ENCODE measurements at places on chromosomes 3 and 15. TPM values are rescaled to one million over a fixed set of nuclear protein-coding genes. Genes with fewer than 3 reads are reported as not detected.

CPLX3 gene
- total RNA-seq = not detected

PLA2G4F gene
- total RNA-seq = not detected

VWA5B2 gene
- total RNA-seq = not detected

MAGEL2 gene
- total RNA-seq = not detected

DUOXA1 gene
- total RNA-seq = not detected

GOLGA8K gene
- total RNA-seq = 1.5 TPM

EIF1B gene
- total RNA-seq = 33.9 TPM

ZCWPW2 gene
- total RNA-seq = 0.35 TPM

NEK10 gene
- 0.73 TPM for total RNA-seq

PGBD4 gene
- 3.8 TPM for total RNA-seq

DNA sequence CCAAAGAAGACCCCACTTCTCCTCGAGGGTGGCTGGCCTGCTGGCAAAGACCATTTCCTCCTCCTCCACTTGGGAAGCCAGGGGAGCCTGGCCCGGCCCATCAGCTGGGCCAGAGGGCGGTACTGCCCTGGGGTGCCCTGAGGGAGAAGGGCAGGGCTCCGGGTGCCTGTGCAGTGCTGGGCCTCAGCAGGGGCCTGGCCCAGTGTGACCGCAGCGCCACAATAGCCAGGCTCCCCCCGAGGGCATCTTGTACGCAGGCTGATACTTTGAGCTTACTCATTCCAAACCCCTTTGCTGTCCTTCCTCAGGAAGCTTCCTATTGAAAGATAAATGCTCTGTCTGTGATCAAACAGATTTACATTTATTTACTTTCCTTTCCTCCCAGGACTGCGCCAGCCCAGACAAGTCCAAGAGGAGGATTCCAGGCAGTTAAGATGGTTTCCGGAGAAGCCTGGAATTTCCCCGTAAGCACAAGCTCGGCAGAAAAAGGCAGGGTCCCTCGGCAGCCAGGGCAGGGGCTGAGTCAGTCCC lies 240.1 kb downstream of the XXYLT1 start:
- DNase-seq = no peak

GRCh38 chr15:77029166-77030047 lies 34.5 kb downstream of the PSTPIP1 start:
- DNase-seq = peak; percentile 37

GRCh38 chr15:48451241-48451640 lies 120.0 kb downstream of the DUT start:
- DNase-seq = no peak

DNA sequence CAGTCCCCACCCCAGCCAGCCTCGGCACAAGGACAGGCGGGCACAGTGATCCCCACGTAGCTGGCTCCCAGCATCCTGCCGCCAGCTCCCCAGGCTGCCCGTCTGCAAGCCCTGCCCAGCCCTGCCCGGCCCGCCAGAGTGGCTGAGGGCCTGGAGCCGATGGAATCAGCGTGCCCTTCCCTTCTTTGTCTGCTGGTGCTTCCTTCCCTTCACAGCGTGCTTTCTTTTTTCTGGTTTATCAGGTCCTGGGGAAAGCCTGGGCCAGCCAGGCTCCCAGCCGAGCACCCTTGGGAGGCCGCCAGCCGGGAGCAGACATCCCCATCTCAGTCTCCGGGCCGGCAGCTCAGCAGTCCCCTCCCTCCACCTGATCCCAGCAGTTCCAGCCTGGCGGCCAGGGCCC lies 54.7 kb upstream of the SMAD6 start:
- no peak for DNase-seq

DNA sequence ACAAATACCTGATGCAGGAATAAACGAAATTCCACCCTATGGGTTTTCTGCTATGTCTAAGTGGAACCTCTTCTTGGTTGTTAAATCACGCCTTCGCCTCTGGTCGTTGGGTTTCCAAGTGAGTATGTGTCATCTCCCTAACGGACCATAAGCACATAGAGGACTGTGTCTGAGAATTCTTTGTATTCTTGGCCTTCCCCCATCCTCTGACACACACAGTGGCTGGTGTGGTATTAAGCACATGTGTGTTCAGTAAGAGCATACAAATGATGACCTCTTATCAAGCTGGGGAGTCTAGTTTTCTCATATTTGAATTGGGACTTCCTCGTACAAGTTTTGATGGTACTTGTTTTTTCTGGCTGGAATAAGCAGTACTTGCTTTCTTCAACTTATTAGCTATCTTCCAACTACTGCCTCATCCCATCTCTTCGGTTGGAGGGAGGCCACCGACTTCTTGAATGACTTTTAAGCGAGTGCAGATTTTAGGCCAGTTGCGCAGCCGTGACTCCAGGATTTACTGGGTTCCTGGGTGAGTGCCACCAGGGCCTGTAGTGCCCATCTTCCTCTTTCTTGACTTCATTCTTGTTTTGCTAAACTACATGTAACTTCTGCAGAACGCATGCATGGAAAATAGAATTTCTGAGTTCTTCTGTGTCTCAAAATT lies 240.2 kb downstream of the ADAMTS17 start:
- no peak for DNase-seq

DNA sequence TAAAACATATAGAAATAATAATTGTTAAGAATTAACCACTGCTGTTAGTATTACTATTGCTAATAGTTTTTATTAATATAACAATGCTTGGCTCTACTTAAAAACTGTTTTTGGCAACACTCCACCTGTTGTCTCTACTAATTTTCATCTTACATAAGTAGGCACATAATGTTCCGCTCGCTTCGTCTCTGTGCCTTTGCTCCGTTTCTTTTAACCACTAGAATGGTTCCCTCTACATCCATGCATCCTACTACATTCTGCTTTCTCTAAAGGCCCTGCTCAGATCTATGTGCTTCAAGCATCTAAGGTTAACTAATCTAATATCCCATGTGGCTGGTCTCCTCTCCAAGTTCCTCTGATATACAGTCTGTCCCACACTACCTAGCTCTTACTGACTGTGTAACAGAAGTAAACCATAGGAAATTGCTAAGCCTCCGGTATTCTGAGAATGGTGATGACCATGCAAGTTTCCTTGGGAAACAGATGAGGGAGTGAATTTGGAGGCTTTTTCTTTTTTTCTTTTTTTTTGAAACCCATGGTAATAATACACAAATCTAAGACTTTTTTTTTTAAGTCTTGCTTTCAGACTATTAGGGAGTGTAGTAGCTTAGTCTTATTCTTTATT lies 138.3 kb downstream of the P3H2 start:
- no peak for DNase-seq

DNA sequence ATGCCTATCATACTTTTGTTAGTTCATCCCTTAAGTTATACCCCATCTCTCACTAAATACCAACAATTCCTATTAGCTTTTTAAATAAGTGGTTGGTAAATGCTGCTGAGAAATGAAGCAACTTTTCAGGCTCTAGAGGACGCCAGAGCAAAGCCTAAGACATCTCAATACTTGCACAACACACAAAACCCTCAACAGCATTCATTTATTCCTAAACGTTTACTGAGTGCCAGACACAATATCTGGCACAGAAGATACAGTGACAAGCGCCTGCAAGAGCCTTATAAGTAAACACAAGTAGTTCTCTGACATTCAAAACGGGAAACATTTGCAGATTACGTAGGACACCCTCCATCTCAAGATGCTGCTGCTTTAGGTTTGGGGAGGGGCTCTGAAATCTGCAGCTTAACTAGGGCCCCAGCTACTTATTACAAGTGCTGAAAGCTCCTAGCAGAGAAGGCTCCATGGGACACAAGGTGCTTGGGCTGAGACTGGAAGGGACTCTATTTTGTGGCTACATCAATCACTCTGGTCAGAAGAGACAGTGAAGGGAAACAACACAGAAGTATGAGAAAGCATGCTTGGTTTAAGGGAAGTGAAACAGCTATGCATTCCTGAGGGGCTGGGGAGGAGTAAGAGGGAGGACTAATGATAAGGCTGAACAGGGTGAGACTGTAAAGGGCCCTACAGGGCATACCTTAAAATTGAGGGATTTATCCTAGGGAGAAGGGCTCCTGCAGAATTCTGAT lies 311.3 kb downstream of the PLCL2 start:
- DNase-seq = no peak

GRCh38 chr3:190533511-190534281 lies 19.8 kb downstream of the IL1RAP start:
- DNase-seq = no peak

GRCh38 chr3:141233457-141234161 lies 2.0 kb downstream of the PXYLP1 start:
- no peak for DNase-seq

DNA sequence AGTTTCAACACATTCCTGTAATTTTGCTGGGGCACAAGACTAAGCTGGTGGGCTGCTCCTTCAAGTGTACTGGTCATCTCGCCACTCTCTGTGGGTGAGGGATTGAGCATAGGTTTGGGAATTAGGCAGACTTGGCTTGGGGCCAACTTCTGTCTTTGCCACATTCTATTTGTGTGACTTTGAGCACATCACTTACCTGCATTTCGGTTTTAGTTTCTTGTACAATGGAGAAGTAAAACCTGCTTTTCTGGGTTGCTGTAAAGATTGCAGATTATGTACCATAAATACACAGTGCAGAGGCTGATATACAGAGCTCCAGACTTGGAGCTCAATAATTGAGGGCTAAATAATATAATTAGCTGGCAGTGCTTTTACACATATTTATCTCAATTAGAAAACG lies 162.1 kb downstream of the C3orf38 start:
- DNase-seq = no peak

GRCh38 chr15:98195796-98196195 lies 235.3 kb downstream of the ARRDC4 start:
- no peak for DNase-seq

DNA sequence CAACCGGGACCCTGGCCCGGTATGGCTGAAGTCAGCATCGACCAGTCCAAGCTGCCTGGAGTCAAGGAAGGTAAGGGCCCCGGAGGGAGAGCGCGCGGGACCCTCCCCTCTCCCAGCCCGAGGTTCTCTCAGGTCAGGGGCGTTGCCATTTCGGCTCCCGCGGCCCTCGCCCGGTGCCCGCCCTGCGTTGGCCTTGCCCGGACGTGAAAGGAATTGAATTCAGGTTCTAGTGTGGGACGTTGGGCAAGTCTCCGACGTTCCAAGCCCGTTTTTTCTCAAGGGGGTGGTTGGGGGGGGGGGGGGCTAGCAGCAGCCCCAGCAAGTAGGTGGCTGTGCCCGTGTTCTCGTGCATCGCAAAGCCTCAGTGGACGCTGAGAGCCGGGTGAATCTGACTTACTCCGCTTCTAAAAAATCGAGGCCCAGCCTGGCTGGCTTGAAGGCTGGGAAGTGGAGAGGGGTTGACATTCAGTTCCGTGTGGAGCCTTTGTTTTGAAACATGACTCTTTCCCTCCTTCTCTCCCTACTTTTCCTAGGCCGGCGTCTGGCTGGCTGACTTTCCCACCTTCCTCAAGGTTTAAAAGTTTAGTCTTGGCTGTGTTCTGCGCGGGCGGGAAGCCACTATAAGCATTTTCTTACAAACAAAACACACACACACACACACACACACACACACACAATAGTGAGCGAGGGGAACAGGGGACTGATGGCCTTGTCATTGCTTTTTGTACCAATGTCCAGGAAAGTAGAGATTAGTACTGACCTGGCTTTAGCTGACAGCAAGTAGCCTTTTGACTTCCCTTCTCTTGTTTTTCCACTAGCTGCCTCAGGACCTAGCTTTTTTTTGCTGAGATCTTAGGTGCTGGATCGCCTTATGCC lies at the start of gene UTS2B:
Gene UTS2B (minus strand): TSS at position 873 of the 876 bp plus-strand sequence. CDS start 48,337 bp downstream, outside the sequence.
- DNase-seq = no peak

- peak; percentile 40 for DNase-seq
Measured at GRCh38 chr15:31262901-31263671, 63.5 kb upstream of the KLF13 start.

GRCh38 chr15:84760219-84760618 lies 11.8 kb downstream of the ZNF592 start:
- no peak for DNase-seq

GRCh38 chr15:68449389-68449788 lies 17.4 kb upstream of the ITGA11 start:
- no peak for DNase-seq

DNA sequence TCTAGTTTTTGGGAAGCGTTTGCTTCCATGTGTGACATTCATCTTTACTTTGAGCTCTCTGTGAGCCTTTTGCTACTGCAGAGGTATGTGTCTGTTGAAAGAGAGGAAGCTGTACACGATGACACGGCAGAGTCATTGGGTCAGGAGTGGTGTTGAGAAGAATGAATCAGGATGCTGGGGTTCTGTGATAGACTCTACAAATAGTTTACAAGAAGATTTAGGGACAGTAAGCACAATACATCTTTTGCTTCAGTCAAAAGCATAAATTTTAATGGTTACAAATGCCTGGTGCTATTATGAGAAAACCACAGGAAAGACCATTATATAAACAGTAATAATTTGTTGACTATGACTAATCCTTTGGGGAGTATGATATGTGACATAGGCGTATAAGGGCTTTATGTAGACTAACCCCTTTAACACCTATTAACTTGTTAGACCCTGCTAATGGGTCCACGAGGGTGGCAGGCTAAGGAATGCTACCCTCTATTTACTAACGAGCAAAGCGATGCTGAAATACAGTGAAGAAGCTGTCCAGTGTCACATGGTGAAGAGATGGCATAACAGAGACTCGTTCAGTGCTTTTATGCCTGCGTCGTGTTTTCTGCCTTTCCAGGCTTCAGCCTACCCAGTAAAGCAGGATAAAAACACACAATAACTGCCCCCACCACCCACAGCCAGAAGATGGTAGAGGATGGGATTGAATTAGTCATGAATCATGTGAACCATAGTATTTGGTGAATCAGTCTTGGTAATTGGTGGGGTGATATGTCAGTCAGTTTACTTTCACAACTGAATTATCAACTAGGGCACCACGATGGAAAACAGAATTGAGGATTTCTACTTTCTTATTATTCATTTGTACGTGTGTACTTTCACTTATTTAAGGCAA lies 118.8 kb downstream of the LPP start:
- DNase-seq = no peak

DNA sequence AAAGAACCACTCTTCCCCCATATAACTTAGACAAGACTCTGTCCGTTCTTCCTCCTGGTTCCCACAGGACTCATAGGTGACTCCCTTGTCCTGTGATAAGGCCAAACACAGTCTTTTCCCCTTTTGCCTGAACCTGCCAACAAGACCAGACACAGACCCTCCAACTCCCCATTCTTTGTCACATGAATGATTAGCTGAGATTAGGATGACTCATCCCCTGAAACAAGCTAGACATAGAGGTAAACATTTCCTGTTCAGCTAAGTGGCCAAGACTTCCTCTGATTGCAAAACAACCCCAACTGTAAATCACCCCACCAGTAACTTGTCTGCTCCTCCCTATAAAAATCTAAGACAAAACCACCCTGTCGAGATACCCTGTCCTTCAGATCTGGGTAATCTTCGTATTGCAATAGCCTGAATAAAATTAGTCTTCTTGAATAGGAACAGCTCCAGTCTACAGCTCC lies 11.4 kb upstream of the HTR3E start:
- DNase-seq = no peak

GRCh38 chr3:76308541-76308940 lies 523.2 kb upstream of the ZNF717 start:
- DNase-seq = no peak

All from activated CD8-positive, alpha-beta memory T cell treated with anti-CD3 and anti-CD28 coated beads, Interleukin-2, amount 10 ng/mL, durations not matched to agents 7 days and 5 days (primary cell).